HFFc6 (cell line): ENCODE measurements at places on chromosomes 6 and 20.

- H3K27me3 ChIP-seq = peaks cover 29% of the 10 kb centered on the region
- no peak overlapping the region for H3K27ac ChIP-seq
- H3K36me3 ChIP-seq = no peaks in the 10 kb centered on the region
- peaks cover 16% of the 10 kb centered on the region for H3K4me1 ChIP-seq
Measured at GRCh38 chr6:1593286-1593957, 16.3 kb upstream of the FOXC1 start.

DNA sequence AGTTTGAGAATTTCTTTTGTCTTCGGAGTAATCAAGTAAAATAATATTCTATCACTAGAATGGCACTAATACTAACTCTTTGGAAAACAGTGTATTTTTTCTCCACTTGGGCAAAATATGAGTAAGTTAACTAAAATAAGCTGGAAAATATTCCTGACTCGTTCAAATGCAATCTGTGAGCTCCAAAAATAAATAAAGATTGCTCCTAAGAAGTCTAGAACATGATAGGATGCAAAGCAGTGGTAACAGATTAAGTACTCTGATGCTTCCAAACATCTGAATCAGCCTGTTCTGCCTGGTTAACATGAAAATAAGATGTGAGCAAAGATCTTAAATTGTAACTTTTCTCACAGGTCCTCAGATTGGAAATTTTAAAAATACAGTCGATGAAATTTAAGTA, 285.1 kb upstream of the ID4 start:
- no peaks in the 10 kb centered on the region for H3K4me1 ChIP-seq
- no peak for DNase-seq
- H3K36me3 ChIP-seq = no peaks in the 10 kb centered on the region
- H3K4me3 ChIP-seq = no peak overlapping the region

DNA sequence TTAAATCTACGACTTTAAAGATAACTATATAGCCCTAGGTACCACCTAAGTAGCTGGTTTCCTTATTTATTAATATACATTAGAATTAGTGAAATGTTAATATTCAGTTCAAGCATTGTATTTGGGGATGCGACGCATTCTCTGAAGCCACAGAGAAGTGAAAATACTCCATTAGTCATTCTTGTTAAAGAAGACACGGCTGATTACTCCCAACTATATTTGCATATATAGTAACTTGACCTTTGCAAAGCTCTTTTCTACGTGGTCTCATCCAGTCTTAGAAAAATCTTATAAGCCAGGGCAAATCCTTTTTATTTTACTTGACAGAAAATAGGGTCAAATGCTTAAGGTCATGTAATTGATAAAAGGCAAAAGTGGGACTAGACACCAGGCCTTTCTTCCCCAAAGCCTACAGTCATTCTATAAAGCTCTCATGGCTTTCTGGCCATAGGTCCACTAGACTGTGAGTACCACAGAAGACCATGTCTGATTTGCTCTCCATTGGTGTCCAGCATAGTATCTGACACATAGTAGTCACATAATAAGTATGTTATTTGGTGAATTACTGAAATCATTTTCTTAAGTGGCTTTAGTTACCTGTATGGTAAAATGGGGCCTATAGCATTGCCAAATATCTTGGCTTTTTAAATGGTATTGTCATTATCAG, 11.3 kb downstream of the ZHX3 start:
- H3K27ac ChIP-seq = no peak overlapping the region
- H3K4me1 ChIP-seq = peaks cover 44% of the 10 kb centered on the region
- no peaks in the 10 kb centered on the region for H3K27me3 ChIP-seq
- no peak for DNase-seq
- H3K36me3 ChIP-seq = 0 out of 2 replicates have a peak, but pooled peaks cover 3% of the 10 kb centered on the region

DNA sequence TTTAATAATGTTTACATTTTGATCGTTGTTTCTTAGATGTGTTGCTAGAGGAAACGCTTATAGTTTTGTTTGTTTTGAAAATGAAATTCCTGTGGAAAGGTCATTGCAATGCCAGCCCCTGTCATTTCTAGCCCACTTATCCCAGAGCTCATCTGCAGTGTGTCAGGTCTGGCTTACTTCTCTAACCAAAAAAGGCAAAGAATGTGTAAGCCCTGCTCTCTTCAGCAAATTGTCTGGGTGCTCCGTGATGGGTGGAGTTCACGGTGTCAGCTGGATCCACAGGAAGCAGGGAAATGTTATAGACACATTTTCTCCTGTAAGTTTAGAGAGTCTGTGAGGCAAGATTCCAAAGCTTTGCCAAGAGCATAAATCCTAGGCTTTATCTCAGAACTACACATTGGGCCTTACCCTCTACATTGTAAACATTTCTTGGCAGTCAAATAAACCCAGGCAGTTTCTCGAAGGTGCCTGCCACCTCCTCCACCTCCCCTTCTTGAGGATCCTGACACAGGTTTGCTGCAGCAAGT, 50.9 kb downstream of the RPRD1B start:
- H3K4me3 ChIP-seq = peak overlapping the region; percentile 53
- H3K36me3 ChIP-seq = peaks cover 56% of the 10 kb centered on the region
- H3K27ac ChIP-seq = peak overlapping the region; percentile 94
